ENCODE measurements at places on chromosomes 1 and 21.

DNA sequence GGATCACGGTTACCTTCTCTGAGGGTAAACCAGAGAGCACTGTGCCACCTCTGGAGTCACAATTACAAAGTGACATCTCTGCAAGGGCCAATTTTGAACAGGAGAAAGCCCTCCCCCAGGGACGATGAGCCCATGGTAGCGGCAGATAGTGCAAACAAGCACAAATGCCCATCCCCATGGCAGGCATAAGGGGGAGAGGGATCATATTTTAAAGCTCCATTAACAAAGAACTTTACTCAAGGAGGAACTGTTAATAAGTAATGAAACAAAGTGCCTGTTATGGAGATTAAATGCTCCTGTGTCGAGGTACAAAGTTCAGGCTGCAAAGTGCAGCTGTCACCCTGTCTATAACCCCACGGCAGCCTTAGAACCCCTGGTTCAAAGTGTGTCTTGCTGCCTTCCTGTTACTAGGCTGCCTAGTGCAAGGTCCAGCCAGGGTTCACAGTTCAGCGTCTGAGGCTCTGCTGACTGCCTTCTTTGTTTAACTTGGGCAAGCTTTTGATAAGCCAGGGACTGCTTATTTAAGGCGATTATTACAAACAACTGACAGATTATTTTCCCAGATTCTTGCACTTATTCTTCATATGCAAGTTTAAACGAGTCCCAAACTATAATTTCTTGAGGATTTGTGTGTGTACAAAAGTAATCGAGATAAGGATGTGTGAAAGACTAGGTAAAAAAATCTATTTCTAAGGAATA is 75.7 kb upstream of the NRIP1 start:
- no peak for DNase-seq

GRCh38 chr1:9486466-9487140 is 52.7 kb upstream of the SLC25A33 start:
- no peak for DNase-seq

- no peak for DNase-seq
Measured at GRCh38 chr1:23102289-23102688, 66.4 kb downstream of the LUZP1 start.

DNA sequence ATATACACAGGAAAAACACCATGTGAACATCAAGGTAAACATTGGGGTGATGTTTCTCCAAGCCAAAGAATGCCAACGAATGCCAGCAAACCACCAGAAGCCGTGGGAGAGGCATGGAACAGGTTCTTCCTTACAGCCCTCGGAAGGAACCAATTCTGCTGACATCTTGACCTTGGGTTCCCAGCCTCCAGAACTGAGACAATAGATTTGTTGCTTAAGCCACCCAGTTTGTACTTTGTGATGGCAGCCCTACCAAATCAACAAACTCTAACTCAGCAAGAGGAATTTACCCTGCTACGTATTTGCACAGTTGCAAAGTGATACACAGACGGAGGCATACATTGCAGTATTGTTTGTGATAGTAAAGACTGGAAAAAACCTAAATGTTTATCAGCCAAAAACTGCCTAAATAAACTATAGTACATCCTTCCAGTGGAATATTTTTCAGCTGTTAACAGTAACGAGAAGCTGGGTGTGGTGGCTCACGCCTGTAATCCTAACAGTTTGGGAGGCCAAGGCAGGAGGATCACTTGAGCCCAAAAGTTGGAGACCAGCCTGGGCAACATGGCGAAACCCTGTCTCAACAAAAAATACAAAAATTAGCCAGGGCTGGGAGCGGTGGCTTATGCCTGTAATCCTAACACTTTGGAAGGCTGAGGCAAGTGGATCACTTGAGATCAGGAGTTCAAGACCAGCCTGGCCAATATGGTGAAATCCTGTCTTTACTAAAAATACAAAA is 12.5 kb upstream of the ZC3H12A start:
- DNase-seq: no peak

DNA sequence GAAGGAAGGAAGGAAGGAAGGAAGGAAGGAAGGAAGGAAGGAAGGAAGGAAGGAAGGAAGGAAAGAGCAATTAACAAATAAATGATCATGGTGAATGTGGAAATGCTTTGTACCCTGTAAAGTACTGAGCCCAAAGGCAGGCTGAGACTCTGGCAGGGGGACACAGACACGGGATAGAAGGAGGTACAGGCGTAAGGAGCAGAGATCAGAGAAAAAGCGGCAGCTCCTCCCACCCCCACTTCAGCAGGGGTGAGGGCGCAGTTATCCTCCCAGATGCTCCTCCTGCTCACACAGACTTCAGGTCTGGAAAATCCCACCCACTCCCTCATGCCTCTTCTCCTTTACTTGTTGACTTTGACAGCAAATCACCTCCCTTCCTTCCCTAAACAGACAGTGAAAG is 464.5 kb downstream of the MATN1 start:
- DNase-seq: no peak

DNA sequence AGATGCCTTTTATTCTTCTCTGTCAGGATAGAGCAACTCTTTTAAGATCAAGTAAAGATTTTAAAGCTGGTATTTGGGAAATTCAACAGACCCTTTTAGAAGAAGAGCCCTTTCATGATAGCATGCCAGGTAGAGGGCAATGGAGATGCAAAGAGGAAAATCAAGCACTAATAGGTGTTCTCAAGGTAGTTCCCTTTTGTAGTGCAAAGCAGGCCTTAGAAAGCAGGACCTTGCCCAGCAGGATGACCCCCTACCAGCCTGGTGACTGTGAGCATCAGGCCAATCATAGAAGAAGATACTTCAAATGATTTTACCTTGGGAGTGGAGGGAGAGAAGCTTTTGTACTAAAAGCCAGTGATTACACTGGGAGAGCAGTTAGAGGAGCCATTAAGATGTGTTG is 381.4 kb upstream of the ZRANB2 start:
- peak; percentile 71 for DNase-seq

DNA sequence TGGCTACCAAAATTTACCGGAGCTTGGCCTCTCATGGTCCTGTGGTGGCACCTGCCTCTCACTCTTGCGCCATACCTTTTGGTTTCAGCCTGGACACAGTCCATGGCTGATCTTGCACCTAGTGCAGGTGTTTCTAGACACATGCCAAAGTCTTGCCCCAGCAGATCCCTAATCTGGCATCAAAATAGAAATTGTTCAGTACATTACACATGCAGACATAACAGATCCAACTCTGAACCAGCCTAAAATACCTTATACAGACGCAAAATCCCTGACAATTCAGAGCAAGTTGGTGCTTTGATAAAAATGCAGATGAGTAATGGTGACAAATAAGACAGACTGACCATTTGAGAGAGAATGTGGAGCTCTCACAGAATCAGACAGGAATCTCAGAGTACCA is 44.1 kb downstream of the NGF start:
- no peak for DNase-seq

- no peak for DNase-seq
Measured at GRCh38 chr21:34793471-34793870, 124.7 kb downstream of the CLIC6 start.

GRCh38 chr21:41160036-41160435 is 7.9 kb upstream of the BACE2 start:
- no peak for DNase-seq

- DNase-seq: no peak
Measured at GRCh38 chr1:234841710-234842231, 231.8 kb upstream of the IRF2BP2 start.

DNA sequence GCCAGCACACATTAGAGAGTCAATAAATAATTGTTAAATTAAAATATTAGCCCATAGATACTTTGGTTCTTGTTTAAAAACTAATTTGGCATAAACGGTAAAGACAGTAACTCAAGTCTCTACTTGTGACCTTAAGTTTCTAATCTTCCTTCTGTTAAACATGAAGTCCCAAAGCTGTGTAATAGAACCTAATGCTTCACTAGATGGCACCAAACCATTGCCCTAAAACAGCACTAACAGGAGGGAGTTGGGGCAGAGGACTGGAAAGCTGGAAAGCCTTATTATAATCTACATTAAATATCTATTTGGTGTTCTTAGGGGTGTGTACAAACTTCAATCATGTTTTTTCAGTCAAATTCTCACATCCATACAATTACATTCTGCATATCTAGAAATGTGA is 176.7 kb downstream of the OLFM3 start:
- DNase-seq: peak; percentile 43

GRCh38 chr1:214494706-214495105 is 56.7 kb downstream of the PTPN14 start:
- no peak for DNase-seq

- no peak for DNase-seq
Measured at GRCh38 chr1:93079685-93080141, 630 bp downstream of the MTF2 start.

DNA sequence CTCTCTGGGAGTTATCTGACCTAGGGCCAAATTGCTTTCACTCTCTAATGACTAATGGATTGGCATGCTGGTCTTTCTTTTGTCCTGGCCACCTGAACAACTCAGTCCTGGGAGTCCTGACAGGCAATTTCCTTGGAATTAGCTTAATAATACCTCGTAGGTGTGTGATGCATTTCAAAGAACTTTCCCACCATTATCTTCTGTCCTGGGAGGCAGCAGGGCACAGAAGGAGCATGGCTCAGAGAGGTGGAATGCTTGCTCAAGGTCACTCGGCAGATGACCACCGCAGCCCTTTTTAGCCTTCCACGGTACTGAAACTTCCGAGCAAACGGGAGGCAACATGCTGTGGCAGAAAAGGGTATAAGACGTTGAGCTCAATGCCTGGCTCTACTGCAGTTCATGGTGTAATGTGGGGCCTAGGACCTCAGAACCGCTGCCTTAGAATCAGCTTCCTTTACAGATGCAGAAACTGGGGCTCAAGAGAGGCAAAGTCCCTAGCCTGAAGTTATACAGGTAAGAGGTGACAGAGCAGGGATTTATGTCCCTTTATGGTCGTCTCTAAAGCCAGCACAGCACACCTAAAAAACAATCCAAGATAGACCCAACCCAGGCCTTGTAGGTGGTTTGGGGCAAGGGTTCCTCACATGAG is 3.2 kb downstream of the ID3 start:
- peak; percentile 82 for DNase-seq

DNA sequence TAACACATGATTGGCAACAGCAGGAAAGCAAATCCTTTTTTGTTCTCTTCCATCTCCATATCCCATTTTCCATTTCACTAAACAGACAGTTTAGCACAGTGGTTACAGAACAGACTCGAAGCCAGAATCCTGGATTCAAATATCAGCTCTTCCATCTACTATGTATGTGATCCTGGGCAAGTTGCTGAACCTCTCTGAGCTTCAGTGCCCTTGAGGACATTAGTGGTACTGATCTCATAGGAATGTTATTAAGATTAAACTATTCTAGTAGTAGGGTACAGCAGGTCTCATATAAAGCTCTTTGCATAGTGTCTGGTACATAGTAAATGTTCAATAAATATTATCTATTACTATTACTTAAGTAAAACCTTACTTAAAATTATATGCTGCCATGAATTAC is 13.8 kb upstream of the HHIPL2 start:
- DNase-seq: no peak
